ENCODE measurements at places on chromosomes 7 and 10.

DNA sequence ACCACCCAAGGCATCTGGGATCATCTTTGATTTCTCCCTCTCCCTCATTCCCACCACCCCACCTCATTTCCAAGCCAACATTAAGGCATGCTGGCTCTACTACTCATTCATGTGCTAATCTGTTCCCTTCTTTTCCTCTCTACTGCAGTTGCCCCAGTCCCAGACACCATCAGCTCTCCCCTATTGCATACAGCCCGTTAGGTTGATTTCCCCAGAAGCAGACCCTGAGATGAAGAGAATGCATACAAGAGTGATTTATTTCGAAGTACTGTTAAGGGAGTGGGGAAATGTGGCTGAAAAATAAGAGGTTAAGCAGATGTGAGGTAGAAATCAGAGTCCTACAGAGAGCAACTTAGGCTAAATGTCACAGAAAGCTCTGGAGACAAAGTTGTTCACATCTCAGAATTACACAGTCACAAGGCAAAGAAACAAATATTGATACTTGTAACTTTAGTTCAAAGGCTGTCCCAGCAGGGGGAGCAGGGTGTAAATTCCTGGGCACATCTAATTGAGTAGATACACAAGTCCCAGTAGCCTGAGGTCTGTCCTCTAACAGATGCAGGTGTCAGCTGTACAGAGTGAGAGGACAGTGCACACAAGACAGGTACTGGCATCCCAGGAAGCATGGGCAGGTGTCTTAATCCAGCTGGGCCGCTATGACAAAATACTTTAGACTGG lies 20.9 kb downstream of the AKR1D1 start:
- no peak for DNase-seq

- no peak for DNase-seq
Measured at GRCh38 chr10:122120008-122120744, 131.2 kb downstream of the TACC2 start.

DNA sequence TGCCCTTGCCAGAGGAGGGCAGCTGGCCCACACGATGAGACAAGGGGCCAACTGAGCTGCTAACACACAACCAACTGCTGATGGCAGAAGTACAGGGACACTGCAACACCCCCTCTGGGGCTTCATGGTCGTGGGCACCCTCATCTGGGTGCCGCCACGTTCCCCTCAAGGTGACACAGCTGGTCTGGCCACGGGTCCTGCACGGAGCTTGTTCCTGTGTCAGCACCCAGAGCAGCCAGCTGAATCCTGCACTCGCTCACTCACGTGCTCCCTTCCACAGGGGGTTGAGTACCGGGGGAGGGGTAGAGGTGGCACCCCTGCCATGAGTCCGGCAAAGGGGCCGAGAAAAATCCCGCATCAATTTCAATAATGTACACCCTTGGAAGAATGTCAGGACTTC lies 1319.1 kb downstream of the REEP3 start:
- no peak for DNase-seq

- DNase-seq: no peak
Measured at GRCh38 chr10:58859526-58859925, 316.9 kb upstream of the PHYHIPL start.
